Smooth muscle cell of the coronary artery (primary cell): ENCODE measurements at places on chromosomes 2 and 18. TPM values are rescaled to one million over a fixed set of nuclear protein-coding genes. Genes with fewer than 3 reads are reported as not detected.

LAMA3 gene
- 0.60 and 17.4 TPM in 2 replicates for total RNA-seq

CGREF1 gene
- 4.9 and 15.8 TPM in 2 replicates for total RNA-seq

TMBIM1 gene
- 175 and 311 TPM in 2 replicates for total RNA-seq

GKN1 gene
- total RNA-seq = not detected in 2 replicates

SIX3 gene
- total RNA-seq = not detected in 2 replicates

GALNT3 gene
- total RNA-seq = 0.08 TPM in 1 of 2 replicates, not detected in the other

MFF gene
- total RNA-seq = 42.5 and 53.7 TPM in 2 replicates

NDUFB3 gene
- 80.0 and 129 TPM in 2 replicates for total RNA-seq

CCDC142 gene
- total RNA-seq = 14.8 and 20.5 TPM in 2 replicates

NCKAP1 gene
- total RNA-seq = 105 and 149 TPM in 2 replicates

SP9 gene
- total RNA-seq = 1.2 TPM in 1 of 2 replicates, not detected in the other

HRH4 gene
- total RNA-seq = 0.08 and 0.12 TPM in 2 replicates

COBLL1 gene
- total RNA-seq = 2.2 and 5.7 TPM in 2 replicates

CD8A gene
- not detected in 2 replicates for total RNA-seq

CAPN10 gene
- total RNA-seq = 14.9 and 18.6 TPM in 2 replicates

OXER1 gene
- total RNA-seq = under 0.01 TPM in 2 replicates

ABCG5 gene
- not detected in 2 replicates for total RNA-seq

EMILIN1 gene
- total RNA-seq = 213 and 319 TPM in 2 replicates

RESP18 gene
- not detected in 2 replicates for total RNA-seq

LAPTM4A gene
- total RNA-seq = 121 and 361 TPM in 2 replicates

COL3A1 gene
- 1,200 and 2,738 TPM in 2 replicates for total RNA-seq

LOXL3 gene
- total RNA-seq = 25.5 and 62.8 TPM in 2 replicates

YIPF4 gene
- 11.6 and 12.9 TPM in 2 replicates for total RNA-seq

EFEMP1 gene
- 2,454 and 4,421 TPM in 2 replicates for total RNA-seq

PFN4 gene
- 0.60 TPM in 1 of 2 replicates, not detected in the other for total RNA-seq

SPATA3 gene
- not detected in 2 replicates for total RNA-seq

CACNB4 gene
- 0.15 and 10.5 TPM in 2 replicates for total RNA-seq

DOK6 gene
- 0.45 and 14.4 TPM in 2 replicates for total RNA-seq

GRP gene
- not detected in 2 replicates for total RNA-seq

RSAD2 gene
- 0.08 and 0.82 TPM in 2 replicates for total RNA-seq

COPS9 gene
- 63.1 and 151 TPM in 2 replicates for total RNA-seq

ROCK2 gene
- total RNA-seq = 25.8 and 31.8 TPM in 2 replicates

SERPINB12 gene
- total RNA-seq = not detected in 2 replicates

SP5 gene
- not detected in 2 replicates for total RNA-seq

TMEM247 gene
- not detected in 2 replicates for total RNA-seq

TNS1 gene
- total RNA-seq = 64.1 and 103 TPM in 2 replicates
